Stimulated activated CD8-positive, alpha-beta memory T cell treated with anti-CD3 and anti-CD28 coated beads, Interleukin-4, amount 100 ng/mL, for 24 hours (primary cell): ENCODE measurements at places on chromosomes 3 and 15.

- no peak for DNase-seq
Observed at GRCh38 chr15:40845036-40845435, 1.2 kb downstream of the SPINT1 start.

DNA sequence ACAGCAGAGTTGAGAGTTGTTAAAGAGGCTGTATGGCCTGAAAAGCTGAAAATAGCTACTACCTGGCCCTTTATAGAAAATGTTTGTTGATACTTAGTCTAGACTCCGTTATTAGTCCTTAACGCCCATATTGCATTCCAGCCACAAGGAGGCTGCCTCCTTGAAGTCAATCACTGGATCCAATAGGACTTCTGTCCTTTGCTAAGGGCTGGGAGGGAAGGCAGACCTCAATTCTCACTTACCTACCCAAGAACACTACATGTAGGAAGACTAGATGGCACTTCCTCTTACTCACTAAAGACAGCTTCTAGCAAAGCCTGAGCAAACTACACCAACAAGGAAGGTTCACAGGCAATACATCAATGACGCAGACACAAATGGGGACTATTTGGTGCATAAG, 139.5 kb upstream of the HACD2 start:
- DNase-seq, result no peak

GRCh38 chr15:33278816-33279612, 31.8 kb upstream of the RYR3 start:
- no peak for DNase-seq

DNA sequence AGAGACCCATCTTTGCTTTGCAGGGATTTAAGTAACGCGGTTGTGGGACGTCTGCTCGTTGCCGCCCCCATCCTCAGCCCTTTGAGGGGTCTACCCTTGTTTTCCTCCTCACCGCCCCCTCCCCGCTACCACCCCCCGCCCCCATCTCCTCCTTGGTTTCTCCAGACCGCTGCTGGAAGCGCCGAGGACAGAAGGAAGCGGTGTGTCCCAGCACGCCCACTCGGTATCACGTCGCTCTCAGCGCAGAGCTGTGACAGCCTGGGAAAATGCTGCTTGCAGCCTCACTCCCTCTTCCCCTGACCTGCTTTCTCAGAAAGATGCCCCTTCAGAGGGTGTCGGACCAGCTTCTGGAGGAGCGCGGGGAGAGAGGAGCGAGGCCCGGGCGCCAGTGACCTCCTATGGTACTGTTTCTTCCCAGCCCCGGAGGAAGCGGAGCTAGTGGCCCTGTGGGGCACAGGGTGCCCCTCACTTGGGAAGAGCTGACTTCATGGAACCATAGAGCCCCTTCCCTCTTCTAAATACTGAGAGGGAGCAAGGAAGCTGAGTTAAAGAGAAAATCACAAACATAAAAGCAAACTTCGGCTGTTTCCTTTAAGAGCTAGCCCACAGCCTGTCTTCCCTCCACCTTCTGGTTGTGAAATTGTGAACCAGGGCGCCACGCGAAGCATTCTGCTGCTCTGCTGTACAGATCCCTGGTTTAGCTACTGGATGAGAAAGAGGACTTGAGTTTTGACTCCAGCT, 698 bp downstream of the IL1RAP start:
- no peak for DNase-seq

DNA sequence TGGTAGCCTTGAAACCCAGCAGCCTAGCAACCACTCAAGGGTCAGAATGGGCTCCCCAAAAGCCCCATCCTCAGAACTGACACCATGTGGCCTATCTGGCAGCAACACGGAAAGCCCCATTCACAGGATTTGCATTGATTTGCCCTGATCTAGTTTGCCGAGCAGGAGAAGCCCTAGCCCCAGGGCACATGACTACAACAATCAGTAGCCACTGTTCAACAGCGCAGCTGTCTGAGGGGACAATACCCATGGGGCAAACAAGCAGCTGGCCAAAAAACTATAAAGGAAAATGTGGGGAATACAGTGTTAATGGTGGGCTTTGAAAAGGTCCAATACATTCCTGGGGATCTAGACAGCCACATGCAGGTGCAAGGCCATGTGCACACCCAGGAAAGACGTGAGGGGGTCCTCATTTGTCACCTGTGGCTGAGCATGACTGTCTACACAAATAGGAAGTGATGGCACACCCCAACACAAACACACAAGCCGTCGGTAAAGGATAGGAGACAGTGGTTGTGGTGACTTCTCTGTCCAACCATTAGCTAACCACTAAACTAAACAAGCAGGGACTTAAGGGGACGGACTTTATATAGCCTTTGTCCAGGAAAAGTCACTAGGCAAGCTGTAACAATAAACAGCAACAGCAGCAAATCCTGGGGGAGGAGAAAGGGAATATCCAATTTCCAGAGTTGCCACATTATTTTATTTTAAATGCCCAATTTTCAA, 113.7 kb downstream of the LRIG1 start:
- DNase-seq, result no peak

DNA sequence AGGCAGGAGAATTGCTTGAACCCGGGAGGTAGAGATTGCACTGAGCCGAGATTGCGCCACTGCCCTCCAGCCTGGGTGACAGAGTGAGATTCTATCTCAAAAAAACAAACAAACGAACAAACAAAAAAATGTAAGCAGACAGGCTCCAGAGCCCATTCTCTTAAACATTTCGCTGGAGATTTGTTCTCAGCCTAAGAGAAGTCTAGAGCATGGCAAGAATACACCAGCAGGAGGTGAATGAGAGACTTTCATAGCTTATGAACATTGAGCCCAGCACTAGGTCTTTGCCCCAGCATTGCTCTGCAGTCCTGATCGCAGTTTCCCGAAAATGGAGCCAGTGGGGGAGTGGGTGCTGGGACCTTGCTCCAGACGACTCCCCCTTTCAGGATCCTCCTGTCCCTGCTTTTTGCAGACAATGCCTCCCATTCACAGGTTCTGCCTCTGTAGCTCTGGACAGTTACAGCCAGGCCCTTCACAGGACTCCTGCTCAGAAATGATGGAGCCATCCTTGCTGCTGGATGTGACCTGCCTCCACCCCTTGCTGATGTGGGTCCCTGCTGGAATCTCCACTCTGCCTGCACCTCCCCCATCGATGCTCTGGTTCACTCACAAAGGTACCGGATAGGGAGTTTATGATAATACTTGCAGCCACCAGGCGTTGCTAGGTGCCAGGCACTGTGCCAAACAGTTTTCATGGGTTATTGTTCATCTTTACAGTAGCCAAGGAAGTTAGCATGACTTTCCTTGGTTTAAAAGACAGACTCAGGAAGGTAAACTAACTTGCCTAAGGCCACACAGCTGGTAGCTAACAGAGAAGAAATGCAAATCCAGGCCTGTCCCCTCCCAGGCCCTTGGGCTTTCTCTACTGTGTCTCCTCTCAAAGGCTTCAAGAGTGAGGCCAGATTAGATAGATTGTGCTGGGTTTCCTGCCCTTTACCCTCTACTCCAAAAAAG, 329.7 kb upstream of the TLE3 start:
- no peak for DNase-seq

- DNase-seq, result no peak
Observed at GRCh38 chr15:62257996-62258521, 93.0 kb upstream of the C2CD4B start.
